ENCODE measurements at places on chromosomes 13 and 19.

GRCh38 chr19:54480051-54480450 is 7.0 kb upstream of the CDC42EP5 start:
- DNase-seq, result no peak

GRCh38 chr13:35787937-35788336 is 311.4 kb upstream of the MAB21L1 start:
- DNase-seq, result no peak

- no peak for DNase-seq
Measured at GRCh38 chr19:18223860-18224524, 2.2 kb downstream of the PDE4C start.

GRCh38 chr13:101398920-101399319 is 17.4 kb downstream of the NALCN start:
- no peak for DNase-seq

DNA sequence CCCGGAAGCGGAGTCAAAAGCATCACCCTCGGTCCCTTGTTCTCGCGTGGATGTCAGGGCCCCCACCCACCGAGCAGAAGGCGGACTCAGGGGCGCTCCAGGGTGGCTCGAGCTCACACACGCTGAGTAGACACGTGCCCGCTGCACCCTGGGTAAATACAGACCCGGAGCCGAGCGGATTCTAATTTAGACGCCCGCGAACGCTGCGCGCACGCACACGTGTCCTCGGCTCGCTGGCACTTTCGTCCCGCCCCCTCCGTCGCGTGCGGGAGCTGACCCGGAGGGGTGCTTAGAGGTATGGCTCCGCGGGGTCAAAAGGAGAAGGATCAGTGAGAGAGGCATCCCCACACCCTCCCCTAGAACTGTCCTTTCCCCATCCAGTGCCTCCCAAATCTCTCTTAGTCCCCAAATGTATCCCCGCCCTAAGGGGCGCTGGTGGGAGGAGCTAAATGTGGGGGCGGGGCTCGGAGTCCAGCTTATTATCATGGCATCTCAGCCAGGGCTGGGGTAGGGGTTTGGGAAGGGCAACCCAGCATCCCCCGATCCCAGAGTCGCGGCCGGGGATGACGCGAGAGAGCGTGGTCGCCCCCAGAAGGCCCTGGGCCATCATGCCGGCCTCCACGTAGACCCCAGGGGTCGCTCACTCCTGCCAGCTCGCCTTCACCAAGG is 451 bp upstream of the ICAM5 start:
- peak; percentile 70 for DNase-seq

- no peak for DNase-seq
Measured at GRCh38 chr13:97586941-97587340, 153.0 kb downstream of the RAP2A start.

GRCh38 chr13:23506807-23507291 is 63.4 kb upstream of the TNFRSF19 start:
- no peak for DNase-seq

GRCh38 chr13:91014696-91015095 is 332.8 kb upstream of the MIR17HG start:
- DNase-seq, result no peak

DNA sequence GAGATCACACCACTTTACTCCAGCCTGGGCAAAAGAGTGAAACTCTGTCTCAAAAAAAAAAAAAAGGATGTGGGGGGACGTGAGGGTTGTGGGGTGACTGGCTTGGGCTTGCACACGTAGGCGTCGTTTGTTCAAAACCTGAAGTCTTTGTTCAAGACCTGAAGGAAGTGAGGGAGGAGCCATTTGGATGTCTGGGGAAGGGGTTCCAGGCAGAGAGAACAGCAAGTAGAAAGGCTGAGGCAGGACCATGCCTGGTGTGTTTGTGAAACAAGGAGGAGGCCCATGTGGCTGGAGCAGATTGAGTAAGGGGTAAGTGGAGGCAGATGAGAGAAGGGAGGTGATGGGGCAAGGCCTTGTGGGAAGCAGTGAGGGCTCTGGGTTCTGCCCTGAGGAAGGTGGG is 27.8 kb downstream of the PIN1 start:
- DNase-seq, result no peak

DNA sequence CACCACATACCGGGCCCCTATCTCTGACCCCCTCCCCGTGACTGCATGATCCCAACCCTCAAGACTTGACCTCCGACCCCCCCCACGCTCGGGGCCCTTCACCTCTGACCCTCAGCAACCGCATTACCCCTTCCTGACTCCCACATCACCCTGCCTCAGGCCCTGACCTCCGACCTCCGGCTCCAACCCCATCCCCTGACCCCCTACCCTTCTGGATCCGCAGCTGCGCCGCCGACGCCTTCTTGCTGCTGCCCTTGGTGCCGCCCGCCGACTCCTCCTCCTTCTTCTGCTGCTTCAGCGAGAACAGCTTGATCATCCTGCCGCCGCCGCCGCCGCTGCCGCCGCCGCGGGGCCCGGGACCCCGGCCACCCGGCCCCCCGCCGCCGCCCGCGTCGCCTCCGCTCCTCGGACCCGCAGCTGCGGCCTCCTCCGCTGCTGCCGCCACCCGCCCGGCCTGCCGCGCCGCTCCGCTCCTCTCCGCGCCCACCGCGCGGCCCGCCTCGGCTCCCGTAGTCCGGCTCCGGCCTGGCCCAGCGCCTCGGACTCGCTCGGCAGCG is at the start of gene UBE2M:
TSS of gene UBE2M (minus strand) at position 546 of the 557 bp plus-strand sequence. CDS start at position 316, 230 bp downstream.
- DNase-seq, result no peak

- no peak for DNase-seq
Measured at GRCh38 chr19:18206018-18206417, 2.2 kb upstream of the RAB3A start.

GRCh38 chr13:26423629-26424028 is 133.9 kb upstream of the WASF3 start:
- no peak for DNase-seq

DNA sequence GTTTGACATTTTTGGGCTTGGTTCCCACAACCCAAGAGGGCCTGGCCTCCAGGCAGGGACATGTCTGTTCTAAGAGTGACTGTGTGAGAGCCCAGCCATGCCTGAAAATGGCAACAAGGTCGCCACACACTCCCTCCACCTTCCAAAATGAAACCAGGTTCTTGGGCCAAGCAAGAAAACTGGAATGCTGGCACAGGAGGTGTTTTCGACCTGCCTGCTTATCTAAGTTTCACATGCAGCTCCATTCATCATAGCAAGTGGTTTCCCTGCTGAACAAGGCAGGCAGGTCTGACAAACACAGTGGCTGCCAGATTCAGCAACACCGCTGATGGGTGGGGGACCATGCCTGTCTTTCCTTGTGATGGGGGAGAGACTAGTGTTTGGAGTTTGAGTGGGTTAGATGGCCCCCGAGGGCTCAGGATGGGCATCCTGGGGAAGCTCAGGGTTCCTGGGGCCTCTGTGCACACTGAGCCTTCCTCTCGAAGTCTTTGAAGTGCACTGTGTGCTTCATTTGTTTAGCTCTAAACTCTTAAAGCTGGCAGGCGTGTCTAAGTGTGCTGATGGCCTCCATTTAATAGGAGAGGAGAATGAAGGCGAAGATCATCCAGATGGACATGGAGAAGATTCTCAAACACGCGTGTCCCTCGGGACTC is 17.9 kb upstream of the GAS6 start:
- DNase-seq, result peak; percentile 99

DNA sequence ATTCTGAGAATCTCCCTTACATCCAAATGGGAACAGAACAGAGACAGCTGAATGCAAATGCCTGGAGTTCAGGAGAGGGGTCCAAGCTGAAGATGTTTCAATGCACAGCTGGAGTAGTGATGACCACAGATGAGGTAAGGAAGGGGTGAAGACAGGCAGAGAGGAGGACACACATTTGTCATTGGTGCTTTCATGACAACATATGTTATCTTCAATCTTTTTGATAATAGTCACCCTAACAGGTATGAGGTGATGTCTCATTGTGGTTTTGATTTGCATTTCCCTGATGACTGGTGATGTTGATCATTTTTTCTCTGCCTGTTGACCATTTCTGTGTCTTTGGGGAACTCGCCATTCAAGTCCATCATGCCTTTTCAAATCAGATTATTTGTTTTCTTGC is 19.2 kb downstream of the SIGLEC7 start:
- no peak for DNase-seq

GRCh38 chr13:30148171-30148754 is 159.1 kb downstream of the KATNAL1 start:
- DNase-seq, result no peak

DNA sequence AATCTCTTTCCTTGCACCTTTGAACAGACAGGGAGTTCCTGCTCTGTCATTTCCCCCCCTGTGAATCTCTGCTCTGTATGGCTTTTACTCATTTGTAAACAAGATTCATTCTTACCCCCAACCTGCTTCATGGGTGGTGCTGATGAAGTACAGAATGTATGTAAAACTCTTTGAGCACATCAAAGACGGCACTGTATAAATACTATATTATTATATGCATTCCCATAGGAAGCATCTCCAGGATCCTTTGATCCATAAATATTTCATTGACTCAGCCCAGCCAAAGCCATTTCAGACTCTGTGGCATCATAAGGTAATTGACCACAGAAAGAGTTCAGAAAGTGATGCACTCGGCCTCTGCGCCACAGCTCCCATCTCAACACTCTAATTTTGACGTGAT is 208.7 kb downstream of the EFNB2 start:
- no peak for DNase-seq

GRCh38 chr13:45280751-45281634 is 60.0 kb downstream of the TPT1 start:
- DNase-seq, result peak; percentile 27

- no peak for DNase-seq
Measured at GRCh38 chr19:38247126-38247525, 9.0 kb downstream of the PPP1R14A start.

- DNase-seq, result no peak
Measured at GRCh38 chr19:52200044-52200443, 10.2 kb downstream of the PPP2R1A start.

DNA sequence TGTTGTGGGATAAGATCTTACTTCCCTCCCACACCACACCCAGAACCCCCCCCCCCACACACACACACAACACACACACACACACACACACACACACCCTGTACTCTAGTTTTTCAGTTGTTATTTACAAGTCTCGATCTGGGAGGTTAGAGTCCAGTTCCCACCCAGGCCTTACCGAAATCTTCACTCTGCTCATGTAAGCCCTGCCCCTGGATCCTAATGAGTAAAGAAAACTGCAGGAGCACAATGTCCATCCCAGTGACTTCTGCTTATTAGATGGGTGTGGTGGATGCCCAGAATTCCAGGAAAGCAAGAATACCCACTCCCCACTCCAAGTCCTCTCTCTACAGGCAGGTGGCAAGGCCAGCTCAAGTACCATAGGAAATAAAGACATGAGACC is 23.0 kb downstream of the STARD13 start:
- DNase-seq, result no peak

DNA sequence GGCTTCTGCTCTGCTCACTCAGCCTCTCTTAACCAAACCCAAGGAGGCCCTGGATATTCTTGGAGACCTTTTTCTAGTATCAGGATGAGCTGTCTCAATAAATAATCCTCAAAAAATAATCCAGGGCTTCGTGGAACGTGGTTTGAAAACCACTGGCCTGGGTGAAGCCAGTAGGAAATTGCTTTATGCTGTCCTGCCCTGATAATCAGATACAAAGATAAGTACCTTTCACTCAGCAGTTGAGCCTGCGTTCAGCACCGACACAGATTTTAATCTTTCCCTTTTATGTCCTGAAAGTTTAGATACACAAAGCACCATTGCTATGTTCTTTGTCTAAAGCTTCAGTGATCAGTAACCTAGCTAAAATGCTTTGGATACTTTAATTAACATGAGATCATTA is 460.0 kb downstream of the RFC3 start:
- no peak for DNase-seq

GRCh38 chr19:731000-731399 is 19.9 kb upstream of the MISP start:
- DNase-seq, result no peak

GRCh38 chr13:76715075-76715474 is 171.1 kb downstream of the KCTD12 start:
- DNase-seq, result no peak

DNA sequence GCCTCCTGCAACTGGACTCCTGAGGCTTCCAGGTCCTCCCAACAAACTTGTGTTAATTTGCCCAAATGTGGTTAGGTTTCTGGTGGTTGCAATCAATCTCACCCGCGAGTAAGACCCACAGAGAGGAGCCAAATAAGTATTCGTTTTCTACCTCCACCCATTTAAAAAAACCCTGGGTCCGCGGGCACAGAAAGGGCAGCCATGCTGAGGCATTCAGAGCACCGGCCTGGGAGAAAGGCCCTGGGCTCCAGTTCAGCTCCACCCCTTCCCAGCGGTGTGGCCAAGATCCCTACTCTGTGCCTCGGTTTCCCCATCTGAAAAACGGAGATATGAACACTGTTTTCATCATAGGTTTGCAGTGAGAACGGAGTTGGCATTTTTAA is 56.9 kb downstream of the PEPD start:
- DNase-seq, result no peak

DNA sequence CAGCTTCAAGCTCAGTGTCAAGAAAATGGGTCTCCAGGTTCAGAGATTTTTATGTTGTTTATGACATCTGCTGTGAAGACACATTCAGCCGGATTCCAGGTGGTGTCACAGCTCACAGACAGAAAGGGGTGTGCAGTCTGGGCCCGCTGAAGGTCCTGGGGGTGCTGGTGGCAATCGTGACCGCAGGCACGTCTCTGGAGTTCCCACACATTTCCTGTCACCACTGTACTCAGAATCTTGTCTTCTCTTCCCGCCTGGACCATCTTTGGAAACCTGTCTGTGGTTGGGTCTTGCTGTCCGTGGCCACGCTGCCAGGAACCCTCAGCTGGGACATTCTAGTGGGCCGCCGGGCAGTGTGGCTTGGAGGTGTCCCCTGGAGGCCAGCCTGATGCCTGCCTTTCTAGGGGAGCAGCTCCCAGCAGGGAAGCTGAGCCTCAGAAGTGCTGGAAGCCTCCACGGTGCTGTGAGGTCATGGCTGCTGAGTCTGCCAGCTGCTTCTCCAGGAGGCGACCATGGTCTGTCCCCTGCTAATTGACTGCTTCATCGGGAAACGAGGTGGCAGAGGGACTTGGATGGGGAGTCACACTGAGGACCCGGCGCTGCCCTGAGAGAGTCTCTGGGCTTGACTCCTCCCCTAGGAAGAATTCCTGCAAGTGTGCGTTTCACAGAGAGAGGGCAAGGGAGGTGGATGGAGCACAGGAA is 3.7 kb downstream of the TEX29 start:
- DNase-seq, result no peak

DNA sequence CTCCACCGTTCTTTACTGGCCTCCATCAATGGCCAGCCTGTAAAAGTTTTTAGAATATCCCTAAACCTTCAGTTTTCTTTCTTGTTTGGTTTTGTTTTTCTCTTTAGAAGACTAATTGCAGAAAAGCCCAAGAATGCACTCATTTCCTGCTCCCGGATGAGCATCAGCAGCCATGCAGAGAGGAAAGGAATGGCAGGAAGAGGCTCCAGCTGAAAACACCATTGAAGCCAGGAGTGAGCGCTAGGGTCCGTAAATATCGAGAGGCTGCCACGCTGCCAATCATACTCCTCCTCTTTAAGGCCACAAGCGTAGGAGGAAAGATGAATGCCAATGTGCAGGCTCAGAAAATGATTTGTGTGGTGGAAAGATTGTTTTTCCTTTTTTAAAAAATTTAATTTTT is 57.4 kb upstream of the UBE2L5 start:
- no peak for DNase-seq

- no peak for DNase-seq
Measured at GRCh38 chr19:42239544-42240220, 2.7 kb downstream of the GSK3A start.

All from DMS79 (cell line).